ENCODE measurements at places on chromosomes 2 and 18.

- DNase-seq = no peak
Measured at GRCh38 chr2:47083886-47084687, 71.0 kb downstream of the STPG4 start.

GRCh38 chr2:12543076-12543977, 173.4 kb upstream of the TRIB2 start:
- no peak for DNase-seq

- DNase-seq = no peak
Measured at GRCh38 chr2:66236067-66236685, 198.7 kb upstream of the MEIS1 start.

DNA sequence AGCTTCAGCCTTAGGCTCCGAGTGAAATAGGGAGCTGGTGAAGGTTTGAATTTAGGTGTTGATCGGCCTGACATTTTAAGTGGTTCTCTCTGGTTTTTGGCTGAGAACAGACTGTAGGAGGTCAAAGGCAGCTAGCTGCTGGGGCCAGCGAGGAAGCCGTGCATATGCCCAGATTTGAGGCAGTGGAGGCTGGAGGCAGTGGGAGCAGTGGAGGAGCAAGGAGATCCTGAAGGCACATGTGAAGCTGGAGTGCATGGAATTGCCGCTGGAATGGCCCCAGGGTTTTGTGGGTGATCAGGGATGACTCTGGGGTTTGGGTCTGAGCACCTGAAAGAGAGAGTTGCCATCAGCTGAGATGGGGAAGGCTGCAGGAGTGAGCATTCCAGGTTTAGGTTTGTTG, 25.1 kb downstream of the STEAP3 start:
- DNase-seq = no peak

- DNase-seq = no peak
Measured at GRCh38 chr2:88090446-88091283, 23.0 kb downstream of the SMYD1 start.

DNA sequence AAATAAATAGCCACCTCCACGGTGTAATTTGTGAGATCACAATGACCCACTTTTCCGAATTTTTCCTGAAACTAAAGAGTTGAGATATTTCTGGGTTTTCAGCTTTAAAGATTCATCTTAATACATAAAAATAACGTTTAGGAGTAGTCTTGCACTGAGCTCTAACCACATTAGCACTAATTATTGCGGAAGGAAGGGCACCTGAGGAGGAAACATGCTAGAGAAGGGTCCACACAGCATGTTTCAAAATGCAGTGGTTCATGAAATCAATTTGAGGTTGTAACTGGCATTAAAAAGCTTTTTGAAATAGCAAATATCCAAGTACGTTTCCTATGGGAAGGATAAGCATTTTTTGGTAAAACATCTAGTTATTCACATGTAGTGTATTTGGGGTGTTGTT, 8.4 kb downstream of the INPP4A start:
- no peak for DNase-seq

- DNase-seq = no peak
Measured at GRCh38 chr2:203155406-203155805, 83.4 kb upstream of the CYP20A1 start.

DNA sequence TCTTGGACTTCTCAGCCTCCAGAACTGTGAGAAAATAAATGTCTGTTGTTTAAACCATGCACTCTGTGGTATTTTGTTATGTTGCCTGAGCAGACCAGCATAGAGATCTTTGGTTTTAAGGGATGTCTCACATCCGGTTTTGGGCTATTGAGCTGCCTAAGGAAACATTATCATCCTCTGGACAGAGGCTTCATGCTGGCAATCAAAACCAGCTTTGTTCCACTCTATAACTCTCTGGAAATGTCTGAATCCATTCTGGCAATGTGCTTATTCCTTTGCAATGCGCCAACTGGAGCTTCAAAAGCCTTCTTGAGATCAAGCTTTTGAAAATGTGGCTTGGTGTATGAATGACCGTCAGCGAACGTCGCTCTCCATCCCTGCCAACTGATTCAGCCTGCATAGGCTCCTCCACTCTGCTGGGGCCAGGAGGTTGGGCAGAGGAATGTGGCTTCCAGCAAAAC, 183.6 kb upstream of the MGAT5 start:
- DNase-seq = no peak

DNA sequence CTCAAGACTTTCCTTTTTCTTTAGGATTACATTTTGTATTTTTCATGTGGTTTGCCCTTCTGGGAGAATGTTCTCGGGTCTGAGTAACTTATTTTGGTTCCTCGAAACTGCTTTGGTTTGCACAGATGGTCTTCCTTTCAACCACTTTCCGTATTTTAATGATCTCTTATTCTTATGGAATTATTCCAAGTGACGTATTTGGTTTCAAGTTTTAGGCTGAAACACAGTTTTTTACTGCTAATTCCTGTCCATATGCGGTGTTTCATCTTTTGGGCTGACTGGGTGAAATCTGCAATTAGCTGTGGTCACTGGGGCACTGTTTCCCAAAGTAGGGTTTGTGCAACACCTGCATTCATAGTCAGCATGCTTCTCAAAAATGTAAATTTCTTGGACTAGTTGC, 122.7 kb downstream of the CAPN13 start:
- DNase-seq = no peak

DNA sequence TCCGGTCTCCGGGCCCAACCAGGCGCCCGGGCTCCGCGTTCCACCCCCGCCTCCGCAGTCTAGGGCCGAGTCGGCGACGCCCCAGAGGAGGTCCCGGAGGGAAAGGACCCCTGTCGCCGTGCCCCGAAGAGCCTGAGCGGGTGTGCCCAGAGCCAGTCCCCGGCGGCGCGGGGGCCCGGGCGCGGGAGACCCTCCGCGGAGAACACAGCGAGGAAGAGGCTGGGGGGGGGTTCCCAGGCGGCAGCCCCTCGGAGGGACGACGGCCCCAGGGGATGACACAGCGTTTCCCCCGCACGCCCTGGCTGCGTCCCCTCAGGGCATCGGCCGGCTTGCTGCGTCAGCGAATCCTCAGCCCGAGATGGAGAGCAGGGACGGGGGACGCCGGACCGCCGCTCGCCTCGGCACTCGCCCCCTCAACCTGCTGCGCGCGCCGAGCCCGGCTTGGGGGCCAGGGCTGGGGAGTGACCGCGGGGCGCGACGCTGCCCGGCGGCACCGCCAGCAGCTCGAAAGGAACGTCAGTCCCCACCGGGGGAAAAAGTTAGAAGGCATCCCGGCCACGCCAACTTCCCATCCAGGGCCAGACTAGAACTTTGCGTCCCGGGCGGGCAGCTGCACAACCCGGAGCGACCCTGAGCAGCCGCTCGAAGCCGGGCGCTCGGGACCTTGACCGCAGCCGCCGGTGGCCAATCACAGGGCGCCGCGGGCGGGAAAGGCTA, 711 bp downstream of the SFXN5 start:
- no peak for DNase-seq

DNA sequence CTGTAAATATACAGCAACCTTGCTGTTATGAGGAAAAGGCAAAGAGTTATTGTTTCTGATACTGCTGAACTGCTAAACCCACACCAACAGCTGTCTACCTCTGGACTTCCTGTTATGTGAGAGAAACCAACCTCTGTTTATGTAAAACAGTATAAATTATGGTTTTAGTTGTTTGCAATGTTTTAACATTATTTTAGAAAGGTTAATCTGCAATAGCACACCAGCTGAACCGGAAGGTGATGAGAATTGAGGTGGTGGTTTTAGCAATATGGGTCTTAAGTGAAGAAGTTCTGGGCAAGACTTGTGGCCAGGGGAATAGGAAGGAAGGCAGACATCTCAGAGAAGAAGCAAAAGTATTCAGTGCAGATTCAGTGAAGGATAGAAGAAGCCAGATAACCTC, 237.8 kb downstream of the PLCL1 start:
- no peak for DNase-seq

GRCh38 chr2:133768256-133768655, 200.0 kb upstream of the NCKAP5 start:
- no peak for DNase-seq

- no peak for DNase-seq
Measured at GRCh38 chr18:45139478-45139877, 458.8 kb downstream of the SETBP1 start.

GRCh38 chr2:62658891-62659290, 46.6 kb upstream of the EHBP1 start:
- DNase-seq = no peak

- no peak for DNase-seq
Measured at GRCh38 chr2:402206-402605, 114.3 kb upstream of the ALKAL2 start.

GRCh38 chr2:132037527-132038178, 124.1 kb downstream of the ANKRD30BL start:
- no peak for DNase-seq

- DNase-seq = no peak
Measured at GRCh38 chr2:235670974-235671787, 177.3 kb downstream of the AGAP1 start.

DNA sequence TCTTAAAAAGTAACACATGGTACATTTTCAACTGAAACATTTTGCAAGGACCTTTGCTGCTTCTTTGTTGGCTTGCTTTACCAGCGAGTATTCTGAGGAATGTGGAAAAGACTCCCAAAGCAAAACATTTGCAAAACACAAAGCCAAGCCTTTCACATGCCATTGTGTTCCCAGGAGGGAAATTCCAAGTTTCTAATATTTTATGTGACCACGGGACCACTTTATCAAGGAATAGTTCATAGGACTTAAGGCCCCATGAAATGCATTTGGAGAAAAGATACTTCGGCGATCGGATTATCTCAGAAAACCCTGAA, 26.2 kb downstream of the CYP27C1 start:
- no peak for DNase-seq

- DNase-seq = no peak
Measured at GRCh38 chr2:110843496-110843895, 111.1 kb downstream of the ACOXL start.

- DNase-seq = no peak
Measured at GRCh38 chr18:78974115-78974761, 5.4 kb upstream of the SALL3 start.

DNA sequence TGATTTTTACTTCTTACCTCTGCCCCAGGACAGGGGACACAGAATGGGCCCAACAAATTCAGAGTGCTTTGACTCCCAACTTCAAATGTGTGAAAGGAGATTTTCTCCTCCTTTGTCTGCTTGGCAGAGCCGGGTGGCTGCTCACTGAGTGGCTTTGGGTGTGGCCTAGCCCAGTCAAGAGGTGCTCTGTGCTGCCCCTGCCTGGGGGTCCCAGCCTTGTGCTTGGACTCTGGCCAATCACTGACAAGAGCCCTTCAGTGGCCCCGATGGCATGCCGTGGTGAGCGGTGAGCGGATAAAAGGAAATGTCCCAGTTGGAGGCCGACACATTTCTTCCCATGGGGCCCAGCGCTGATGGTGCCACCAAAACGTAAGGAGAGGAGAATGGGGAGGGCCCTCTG, 259.2 kb downstream of the CELF4 start:
- DNase-seq = no peak

Data from SHP77 treated with DMSO at 0.1 percent for 48 hours (cell line).